ENCODE measurements at places on chromosomes 13 and 19. TPM values are rescaled to one million over a fixed set of nuclear protein-coding genes. Genes with fewer than 3 reads are reported as not detected.

DNA sequence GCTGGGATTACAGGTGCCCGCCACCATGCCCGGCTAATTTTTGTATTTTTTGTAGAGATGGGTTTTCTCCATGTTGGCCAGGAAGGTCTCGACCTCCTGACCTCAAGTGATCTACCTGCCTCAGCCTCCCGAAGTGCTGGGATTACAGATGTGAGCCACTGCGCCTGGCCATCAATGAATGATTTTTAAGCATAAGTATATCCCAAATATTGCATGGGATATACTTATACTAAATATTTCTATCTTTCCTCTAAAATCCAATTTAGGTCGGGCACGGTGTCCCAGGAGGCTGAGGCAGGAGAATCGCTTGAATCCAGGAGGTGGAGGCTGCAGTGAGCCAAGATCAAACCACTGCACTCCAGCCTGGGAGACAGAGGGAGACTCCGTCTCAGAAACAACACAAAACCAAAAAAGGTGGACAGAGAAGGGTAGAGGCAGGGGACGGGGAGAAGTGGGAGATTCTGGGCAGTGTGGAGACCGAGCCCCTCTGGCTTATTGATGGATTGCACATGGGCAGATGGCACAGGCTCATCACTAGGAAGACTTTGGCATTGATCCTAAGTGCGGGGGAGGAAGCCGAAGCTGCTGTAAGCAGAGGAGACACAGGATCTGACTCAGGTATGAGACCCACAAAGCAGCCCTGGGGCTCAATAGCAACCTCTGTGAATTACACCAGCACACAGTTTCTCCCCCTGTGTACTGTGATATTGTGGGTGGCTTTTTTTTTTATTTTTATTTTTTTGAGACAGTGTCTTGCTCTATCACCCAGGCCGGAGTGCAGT lies 13.5 kb downstream of the ARRDC5 start:
- no peak overlapping the region for H3K4me3 ChIP-seq
- H3K27me3 ChIP-seq: no peaks in the 10 kb centered on the region
- no peaks in the 10 kb centered on the region for H3K36me3 ChIP-seq
- H3K4me1 ChIP-seq: no peaks in the 10 kb centered on the region
- H3K27ac ChIP-seq: no peak overlapping the region

DNA sequence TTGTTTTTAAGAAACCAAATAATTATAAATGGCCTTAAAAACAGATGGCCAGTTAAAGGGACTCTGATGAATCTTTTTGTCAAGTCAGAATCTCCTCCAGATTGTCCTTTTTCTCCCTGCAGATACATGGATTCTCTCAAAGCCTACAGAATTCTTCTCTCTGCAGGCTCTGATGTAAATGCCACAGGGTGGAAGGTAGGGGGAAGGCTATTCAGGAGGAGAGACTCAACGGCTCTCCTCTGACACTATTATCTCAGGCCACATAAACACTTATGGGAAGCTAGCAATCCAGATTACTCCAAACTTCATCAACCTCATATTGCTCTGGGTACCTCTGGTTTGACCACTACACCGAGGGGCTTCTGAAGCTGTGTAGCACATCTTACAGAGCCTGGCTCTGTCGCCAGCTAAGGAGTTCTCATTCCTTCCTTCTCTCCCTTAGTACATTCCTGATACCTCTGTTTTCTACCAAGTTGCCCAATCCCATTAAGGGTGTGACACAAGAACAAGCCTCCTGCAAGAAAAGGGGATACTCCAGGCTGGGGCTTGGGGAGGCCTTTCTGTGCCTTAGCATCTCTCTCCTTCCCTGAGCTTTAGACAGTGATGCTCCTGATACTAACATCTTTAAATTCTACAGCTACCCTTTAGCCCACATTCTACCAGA lies 14.9 kb downstream of the LCP1 start:
- H3K27me3 ChIP-seq: no peaks in the 10 kb centered on the region
- H3K36me3 ChIP-seq: no peaks in the 10 kb centered on the region
- H3K27ac ChIP-seq: no peak overlapping the region
- DNase-seq: no peak
- no peak overlapping the region for H3K4me3 ChIP-seq
- peaks cover 22% of the 10 kb centered on the region for H3K4me1 ChIP-seq

DNA sequence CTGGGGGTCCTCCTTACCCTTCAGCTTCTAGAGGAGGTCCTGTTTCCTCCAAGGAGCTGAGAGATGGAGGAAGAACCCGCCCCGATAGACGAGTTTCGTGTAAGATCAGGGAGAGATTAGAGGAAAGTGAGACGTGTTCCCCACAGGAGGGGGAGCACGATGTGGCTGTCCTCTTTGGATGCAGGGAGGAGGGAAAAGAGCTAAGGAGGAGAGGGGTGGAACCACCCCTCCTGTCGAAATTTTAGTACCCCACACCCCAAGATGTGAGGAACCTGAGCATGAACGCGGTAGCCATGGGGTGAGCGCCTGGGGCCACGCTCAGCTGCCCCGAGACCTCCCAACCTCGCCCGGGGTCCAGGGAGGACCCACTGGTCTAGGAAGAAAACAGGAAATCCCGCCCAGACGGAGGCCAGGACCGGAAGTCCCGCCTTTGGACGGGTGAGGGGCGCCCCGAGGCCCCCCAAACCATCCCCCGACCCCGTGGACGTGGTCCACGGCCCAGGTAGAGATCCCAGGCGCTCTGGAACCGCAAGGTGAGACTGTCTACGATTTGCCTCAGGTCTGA lies 1.2 kb downstream of the AKT1S1 start:
- peak overlapping the region; percentile 76 for H3K4me3 ChIP-seq
- peak; percentile 68 for DNase-seq
- H3K27ac ChIP-seq: peak overlapping the region; percentile 99
- no peaks in the 10 kb centered on the region for H3K4me1 ChIP-seq
- H3K27me3 ChIP-seq: no peaks in the 10 kb centered on the region

DNA sequence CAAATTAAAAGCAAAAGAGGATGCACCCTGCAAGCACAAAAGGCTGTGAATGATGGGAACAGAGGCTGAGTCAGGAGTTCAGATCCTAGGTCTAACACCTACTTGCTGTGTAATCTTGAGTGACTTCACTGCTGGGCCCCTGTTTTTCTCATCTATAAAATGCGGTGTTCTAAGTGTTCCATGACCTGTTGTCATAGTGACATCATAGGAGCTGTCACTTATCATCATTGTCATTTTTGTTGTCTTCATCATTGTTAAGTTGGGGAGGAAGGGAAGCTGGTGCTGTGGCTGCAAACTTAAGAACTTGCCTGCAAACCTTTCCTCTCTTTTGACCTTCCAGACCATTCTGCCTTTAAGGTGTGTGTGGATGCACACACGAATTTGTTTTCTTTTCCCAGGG lies 20.6 kb downstream of the ACSBG2 start:
- no peak overlapping the region for H3K27ac ChIP-seq
- H3K36me3 ChIP-seq: no peaks in the 10 kb centered on the region
- H3K27me3 ChIP-seq: no peaks in the 10 kb centered on the region
- H3K4me1 ChIP-seq: no peaks in the 10 kb centered on the region
- no peak overlapping the region for H3K4me3 ChIP-seq

DNA sequence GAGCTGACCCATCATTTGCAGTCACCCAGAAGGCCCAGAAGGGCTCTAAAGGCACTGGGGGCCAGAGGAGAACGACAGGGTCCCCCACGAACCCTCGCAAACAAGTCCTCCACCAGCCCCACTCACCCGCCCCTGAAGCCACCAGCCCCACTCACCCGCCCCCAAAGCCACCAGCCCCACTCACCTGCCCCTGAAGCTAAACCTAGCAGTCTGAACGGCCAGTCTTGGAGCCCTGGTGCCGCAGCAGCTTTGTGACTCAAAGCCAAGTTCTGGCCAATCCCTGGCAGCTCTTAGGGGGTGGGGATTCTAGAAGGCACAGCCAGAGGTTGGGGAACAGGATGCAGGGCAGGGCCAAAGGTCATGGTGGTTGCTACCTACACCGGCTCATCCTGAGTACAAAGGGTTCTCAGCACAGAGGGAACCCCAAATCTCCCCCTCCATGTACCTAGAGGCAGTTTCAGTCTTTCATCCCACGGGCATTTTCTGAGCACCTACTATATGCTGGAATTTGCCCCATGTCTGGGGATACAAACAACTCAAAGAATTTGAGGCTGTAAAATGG lies at the start of gene IQCN:
TSS of gene IQCN (minus strand) at position 234 of the 562 bp plus-strand sequence. CDS start 4,974 bp downstream, outside the sequence.
- no peak within 1 kb of the TSS for H3K27ac ChIP-seq
- H3K36me3 ChIP-seq: peaks cover 10% of the 10 kb centered on the region
- no peak within 1 kb of the TSS for H3K4me3 ChIP-seq
- no peaks in the 10 kb centered on the region for H3K4me1 ChIP-seq
- peak; percentile 28 for DNase-seq
- H3K27me3 ChIP-seq: no peaks in the 10 kb centered on the region

- no peak overlapping the region for H3K4me3 ChIP-seq
- no peak overlapping the region for H3K27ac ChIP-seq
- DNase-seq: no peak
These were observed 4.1 kb downstream of the SOX21 start for GRCh38 chr13:94708031-94708859.

DNA sequence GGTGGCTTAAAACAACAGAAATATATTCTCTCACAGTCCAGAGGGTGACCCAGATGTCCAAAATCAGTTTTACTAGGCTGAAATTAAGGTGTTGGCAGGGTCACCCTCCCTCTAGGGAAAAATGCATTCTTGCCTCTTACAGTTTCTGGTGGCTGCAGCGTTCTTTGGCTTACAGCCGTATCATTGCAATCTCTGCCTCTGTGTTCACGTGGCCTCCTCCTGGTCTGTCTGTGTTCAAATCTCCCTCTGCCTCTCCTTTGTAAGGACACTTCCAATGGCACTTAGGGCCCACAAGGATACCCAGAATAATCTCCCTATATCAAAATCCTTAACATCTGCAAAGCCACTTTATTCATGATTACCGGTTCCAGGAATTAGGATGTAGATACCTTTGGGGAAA lies 21.1 kb downstream of the KCTD12 start:
- H3K27ac ChIP-seq: no peak overlapping the region
- no peak overlapping the region for H3K4me3 ChIP-seq
- DNase-seq: no peak
- peaks cover 38% of the 10 kb centered on the region for H3K4me1 ChIP-seq
- no peaks in the 10 kb centered on the region for H3K36me3 ChIP-seq

- DNase-seq: no peak
- no peak overlapping the region for H3K27ac ChIP-seq
- no peaks in the 10 kb centered on the region for H3K36me3 ChIP-seq
- H3K27me3 ChIP-seq: no peaks in the 10 kb centered on the region
These were observed 232.4 kb downstream of the SLITRK5 start for GRCh38 chr13:87903553-87903952.

GRCh38 chr13:107258599-107259187 lies 690.8 kb upstream of the ARGLU1 start:
- DNase-seq: no peak
- H3K36me3 ChIP-seq: no peaks in the 10 kb centered on the region
- H3K4me3 ChIP-seq: no peak overlapping the region
- H3K27ac ChIP-seq: no peak overlapping the region

DNA sequence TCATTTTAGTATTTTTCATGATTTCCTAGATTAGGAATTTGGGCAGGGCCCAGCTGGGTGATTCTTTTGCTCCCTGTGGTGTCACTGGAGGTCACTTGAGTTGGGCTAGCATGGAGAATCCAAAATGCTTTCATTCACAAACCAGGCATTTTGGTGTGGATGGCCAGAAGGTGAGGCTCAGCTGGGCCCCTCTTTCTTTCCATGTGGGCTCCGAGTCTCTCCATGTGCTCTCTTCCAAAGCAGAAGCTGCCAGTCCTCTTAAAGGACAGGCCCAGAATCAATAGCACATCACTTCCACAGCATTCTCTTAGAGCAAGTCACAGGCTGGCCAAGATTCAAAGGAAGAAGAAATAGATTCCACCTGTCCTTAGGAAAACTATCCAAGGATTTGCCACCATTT lies 21.8 kb upstream of the IGLON5 start:
- H3K36me3 ChIP-seq: no peaks in the 10 kb centered on the region
- H3K4me1 ChIP-seq: no peaks in the 10 kb centered on the region
- no peaks in the 10 kb centered on the region for H3K27me3 ChIP-seq
- no peak for DNase-seq
- no peak overlapping the region for H3K27ac ChIP-seq

GRCh38 chr19:15871570-15871969 lies 26.3 kb downstream of the CYP4F2 start:
- no peaks in the 10 kb centered on the region for H3K36me3 ChIP-seq
- DNase-seq: no peak
- H3K27me3 ChIP-seq: no peaks in the 10 kb centered on the region
- no peaks in the 10 kb centered on the region for H3K4me1 ChIP-seq
- H3K27ac ChIP-seq: no peak overlapping the region
- H3K4me3 ChIP-seq: no peak overlapping the region

DNA sequence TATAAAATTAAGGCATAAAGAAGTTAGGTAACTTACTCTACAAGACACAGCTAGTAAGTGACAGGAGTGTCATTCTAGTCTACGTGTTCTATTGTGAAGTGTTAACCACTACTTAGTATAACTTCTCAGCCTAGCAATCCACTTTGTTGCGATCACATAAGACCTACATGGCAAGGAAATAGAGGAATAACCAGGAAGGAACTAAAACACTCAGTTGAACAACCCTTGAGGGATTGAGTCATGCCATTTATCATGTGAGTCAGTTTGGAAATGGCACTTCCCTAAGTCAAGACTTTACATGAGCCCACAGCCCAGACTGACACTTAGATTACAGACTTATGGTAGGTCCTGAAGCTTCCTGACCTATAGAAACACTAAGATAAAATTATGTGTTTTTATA lies 279.5 kb upstream of the PCDH20 start:
- no peaks in the 10 kb centered on the region for H3K36me3 ChIP-seq
- H3K4me1 ChIP-seq: no peaks in the 10 kb centered on the region
- no peaks in the 10 kb centered on the region for H3K27me3 ChIP-seq
- H3K27ac ChIP-seq: no peak overlapping the region

- no peaks in the 10 kb centered on the region for H3K27me3 ChIP-seq
- peaks cover 15% of the 10 kb centered on the region for H3K4me1 ChIP-seq
- H3K27ac ChIP-seq: no peak overlapping the region
- no peak for DNase-seq
- H3K36me3 ChIP-seq: no peaks in the 10 kb centered on the region
These were observed 80.1 kb downstream of the KLF5 start for GRCh38 chr13:73138638-73139491.

DNA sequence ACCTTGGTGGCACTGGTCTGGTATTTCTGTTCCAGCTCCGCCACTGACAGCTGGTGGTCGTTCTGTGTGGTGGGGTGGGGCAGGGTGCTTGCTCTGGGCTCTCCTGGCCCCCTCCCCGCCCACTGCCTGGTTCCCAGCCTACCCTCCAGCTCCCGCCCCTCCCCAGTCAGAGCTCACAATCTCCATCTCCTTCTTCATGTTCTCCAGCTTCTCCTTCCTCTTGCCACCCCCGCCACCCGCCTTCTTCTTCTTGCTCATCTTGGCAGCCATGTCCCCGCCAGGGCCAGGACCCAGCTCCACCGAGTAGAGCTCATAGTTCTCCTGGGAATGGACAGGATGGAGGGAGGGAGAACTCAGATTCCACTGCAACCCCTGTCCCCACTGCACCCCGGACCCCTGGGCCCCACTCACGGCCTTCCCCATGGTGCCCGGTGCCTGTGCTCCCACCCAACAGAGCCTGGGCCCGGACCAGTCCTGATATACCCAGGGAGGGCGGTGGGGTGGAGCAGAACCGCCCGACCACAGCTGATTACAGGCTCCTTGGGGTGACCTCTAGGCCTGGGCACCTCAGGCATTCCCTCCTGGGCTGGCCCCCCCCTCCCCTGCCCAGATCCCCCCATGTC lies at the start of gene ATP4A:
TSS of gene ATP4A (minus strand) at position 452 of the 623 bp plus-strand sequence. CDS start at position 423, 29 bp downstream.
- peaks cover 39% of the 10 kb centered on the region for H3K27me3 ChIP-seq
- H3K4me1 ChIP-seq: no peaks in the 10 kb centered on the region
- no peaks in the 10 kb centered on the region for H3K36me3 ChIP-seq
- no peak for DNase-seq

GRCh38 chr13:43933378-43933777 lies 53.7 kb downstream of the LACC1 start:
- no peak overlapping the region for H3K27ac ChIP-seq
- no peaks in the 10 kb centered on the region for H3K36me3 ChIP-seq
- DNase-seq: no peak

The LRRC63 gene
- total RNA-seq: 0.81 TPM

The PDX1 gene
- total RNA-seq: not detected

The RNF113B gene
- not detected for total RNA-seq

The PSG11 gene
- not detected for total RNA-seq

The SIGLEC7 gene
- not detected for total RNA-seq

The SPC24 gene
- total RNA-seq: 127 TPM

The SYNGR4 gene
- total RNA-seq: not detected
